Mammary epithelial cell (primary cell): ENCODE measurements at places on chromosomes 5 and 9. TPM values are rescaled to one million over a fixed set of nuclear protein-coding genes. Genes with fewer than 3 reads are reported as not detected.

Gene PROB1
- total RNA-seq, result 0.38 and 0.61 TPM in 2 replicates

DNA sequence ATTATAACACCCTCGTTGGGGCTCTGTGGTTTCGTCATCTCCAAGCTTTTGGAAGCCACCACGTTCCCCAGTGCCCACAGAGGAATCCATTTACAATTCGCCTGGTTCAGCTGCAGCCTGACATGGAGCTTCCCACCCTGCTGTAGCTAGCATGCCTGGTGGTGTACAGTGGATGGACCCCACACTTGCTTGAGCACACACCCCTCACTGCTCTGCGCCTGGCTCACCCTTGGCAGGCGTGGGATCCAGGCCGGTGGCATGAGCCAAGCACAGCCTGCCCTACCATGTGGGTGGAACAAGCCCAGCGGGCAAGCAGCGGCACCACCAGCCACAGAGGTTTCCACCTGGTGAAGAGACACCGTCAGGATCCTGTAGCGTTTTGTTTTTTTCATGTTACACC is 1045.7 kb upstream of the CDH9 start:
- DNase-seq, result peak; percentile 37

- DNase-seq, result peak; percentile 81
Observed at GRCh38 chr9:28779243-28779642, 1206.0 kb upstream of the C9orf72 start.

Gene CDO1
- 1.8 TPM for total RNA-seq

Gene TRAF1
- total RNA-seq, result 1.0 TPM

Gene GFRA3
- not detected for total RNA-seq

DNA sequence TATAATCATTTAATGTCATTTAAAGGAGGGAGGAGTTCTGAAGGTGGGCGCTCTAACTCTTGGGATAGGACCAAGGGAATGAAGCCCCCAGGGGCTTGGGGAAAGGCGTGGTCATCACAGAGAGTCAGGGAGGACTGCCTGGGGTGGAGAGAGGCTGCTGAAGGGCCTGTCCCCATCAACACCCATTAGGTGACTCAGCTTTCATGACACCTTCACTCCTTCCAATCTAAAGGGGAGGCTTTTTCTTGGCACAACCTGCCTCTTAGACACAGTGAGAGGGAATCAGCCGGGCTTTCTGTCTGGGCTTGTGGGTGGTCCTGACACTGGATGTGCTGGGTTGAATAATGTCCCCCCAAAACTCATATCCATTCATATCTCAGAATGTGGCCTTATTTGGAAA is 31.4 kb upstream of the ANKRD33B start:
- DNase-seq, result no peak

Gene ADAM19
- total RNA-seq, result 0.88 and 4.5 TPM in 2 replicates

- peak; percentile 55 for DNase-seq
Observed at GRCh38 chr9:130023144-130023787, 19.7 kb downstream of the FNBP1 start.

Gene SLIT3
- 25.1 and 39.9 TPM in 2 replicates for total RNA-seq

Gene TAF7
- 46.0 and 53.0 TPM in 2 replicates for total RNA-seq

DNA sequence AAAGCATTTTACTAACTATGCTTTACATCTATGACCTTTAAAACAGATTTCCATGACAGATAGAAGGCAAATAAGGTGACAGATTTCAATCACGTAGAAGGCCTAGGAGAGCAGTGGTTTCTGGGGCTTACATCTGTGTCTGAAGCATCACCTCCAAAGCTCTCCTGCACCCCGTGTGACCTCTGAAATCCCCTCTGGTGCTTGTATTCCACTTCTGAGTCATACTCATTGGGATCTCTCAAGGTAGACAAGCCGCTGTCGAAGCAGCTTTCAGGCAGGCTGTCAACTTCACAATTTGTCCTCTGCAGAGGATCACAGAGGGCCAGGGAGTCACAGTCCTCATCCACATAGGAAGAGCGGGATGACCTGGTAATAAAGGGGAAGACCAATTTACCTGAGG is 62.2 kb downstream of the RASEF start:
- DNase-seq, result no peak

- no peak for DNase-seq
Observed at GRCh38 chr9:132239518-132239917, 77.7 kb downstream of the NTNG2 start.

Gene TRIP13
- 5.7 TPM for total RNA-seq

DNA sequence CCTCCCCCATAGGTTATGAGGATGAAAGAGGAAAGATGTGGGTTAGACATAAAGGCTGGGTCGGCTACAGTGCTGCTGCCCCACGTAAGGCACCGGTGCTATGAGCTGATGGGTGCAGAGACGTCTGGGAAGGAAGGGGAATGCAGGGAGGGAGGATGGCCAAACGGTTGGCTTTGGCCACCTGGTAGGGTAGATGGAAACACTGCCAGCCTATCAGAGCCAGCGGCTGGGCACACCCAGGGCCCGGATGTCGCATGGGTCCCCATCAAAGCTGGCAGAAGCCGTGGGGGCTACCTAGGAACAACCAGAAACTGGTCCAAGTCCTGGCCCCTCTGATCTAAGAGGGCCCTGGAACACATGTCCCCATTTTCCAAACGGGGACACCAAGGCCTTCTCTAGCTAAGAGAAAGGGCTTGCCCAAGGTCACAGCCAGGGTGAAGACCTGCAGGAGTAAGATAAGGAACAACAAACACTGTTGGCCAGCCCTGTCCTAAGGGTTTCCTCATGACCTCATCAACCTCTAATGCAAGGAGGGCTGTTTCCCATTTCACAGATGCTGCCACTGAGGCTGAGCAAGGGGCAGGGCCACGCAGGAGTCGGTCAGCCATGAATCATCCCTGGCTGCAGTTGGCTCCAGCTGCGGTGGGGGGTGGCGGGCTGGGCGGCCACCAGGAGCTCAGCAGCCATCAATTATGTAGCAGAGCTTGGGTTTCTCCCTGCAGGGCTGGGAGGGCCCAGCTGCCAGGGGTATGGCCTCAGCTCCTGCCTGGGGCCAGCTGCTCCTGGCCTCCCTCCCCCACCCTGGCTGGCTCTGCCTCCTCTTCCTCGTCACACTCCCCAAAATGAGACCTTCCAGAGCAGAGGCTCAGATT is 4.9 kb downstream of the SH3GLB2 start:
- peak; percentile 32 for DNase-seq

DNA sequence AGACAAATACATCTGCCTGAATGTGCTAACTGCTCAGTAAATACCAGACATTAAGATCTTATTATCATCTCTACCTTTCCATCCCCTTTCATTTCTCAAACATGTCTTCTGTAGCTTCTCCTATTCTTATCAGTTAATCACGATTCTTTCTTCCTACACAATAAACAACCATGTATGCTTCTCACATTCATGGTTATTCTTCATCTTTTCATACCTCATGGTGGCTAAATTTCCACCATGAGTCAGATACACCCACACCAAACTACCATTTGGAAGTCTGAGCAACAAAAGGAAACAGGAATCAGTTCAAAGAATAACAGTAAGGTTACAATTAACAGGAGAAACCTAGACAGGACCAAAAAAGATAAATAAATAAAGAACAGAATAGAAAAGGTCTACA is 7.7 kb downstream of the ZNF622 start:
- peak; percentile 16 for DNase-seq

Gene GARIN3
- total RNA-seq, result not detected

Gene LRRC26
- not detected in 2 replicates for total RNA-seq

DNA sequence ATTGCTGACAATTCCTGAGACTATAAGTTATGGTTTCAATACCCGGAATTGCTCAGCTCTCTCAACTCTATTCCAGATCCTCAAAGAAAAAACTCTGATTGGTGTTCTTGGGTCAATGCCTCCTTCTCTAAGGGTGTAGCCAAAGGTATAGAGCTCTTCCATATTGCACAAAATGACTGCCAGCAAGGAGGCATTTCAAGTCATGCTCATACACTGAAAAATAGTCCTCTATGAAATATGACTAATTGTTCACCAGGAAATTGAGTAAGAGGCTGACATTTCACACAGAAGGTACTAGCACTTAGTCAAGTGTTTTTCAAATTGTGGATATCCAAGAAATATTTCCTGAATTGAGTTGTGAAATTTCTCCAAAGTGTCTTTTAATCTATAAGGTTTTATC is 111.1 kb upstream of the KLF9 start:
- DNase-seq, result peak; percentile 52

DNA sequence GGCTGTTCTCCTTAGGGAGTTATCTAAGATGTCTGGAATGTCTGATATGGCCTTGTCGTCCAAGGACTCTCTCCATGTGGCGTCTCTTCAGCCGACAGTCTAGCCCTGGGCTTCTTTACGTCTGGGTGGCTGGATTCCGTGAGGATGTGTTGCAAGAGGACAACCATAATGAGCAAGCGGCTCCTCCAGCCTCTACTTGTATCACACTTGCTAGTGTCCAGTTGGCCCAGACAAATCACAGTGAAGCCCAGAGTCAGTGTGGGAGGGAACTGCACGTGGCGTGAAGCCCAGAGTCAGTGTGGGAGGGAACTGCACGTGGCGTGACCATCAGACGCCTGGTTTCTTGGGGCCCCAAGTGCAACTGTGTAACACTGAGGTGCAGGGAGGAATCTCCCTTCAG is 61.1 kb downstream of the COL23A1 start:
- DNase-seq, result no peak

DNA sequence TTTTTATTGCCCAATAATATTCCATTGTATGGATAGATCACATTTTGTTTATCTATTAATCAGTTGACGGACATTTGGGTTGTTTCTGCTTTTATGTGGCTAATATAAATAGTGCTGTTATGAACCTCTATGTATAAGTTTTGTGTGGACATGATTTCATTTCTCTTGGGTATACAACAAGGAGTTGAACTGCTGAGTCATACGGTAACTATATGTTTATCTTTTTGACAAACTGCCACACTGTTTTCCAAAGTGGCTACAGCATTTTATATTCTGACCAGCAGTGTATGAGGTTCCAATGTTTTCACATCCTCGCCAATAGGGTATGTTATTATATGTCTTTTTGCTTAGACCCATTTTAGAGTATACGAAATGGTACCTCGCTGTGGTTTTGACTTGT is 264.3 kb downstream of the RFX3 start:
- DNase-seq, result no peak

- no peak for DNase-seq
Observed at GRCh38 chr5:25649628-25650265, 1005.0 kb upstream of the CDH10 start.

DNA sequence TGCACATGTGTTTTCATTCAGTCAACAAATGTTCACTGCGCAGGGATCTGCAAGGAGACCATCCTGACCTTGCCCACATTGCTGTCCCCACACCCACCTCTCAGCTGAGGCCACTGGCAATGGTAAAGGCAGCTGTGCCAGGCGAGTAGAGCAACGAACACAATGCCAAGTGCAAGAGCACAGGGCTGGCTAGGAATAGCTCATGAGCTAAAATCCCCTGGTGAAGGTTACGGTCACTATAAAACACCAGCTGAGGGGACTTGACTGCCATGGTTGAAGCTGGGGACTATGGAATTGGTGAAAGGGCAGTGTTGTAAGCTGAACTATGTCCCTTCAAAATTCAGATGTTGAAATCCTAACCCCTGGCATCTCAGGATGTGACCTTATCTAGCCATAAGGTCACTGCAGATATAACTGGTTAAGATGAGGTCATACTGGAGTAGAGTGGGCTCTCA is 96.1 kb downstream of the OTULIN start:
- DNase-seq, result no peak

DNA sequence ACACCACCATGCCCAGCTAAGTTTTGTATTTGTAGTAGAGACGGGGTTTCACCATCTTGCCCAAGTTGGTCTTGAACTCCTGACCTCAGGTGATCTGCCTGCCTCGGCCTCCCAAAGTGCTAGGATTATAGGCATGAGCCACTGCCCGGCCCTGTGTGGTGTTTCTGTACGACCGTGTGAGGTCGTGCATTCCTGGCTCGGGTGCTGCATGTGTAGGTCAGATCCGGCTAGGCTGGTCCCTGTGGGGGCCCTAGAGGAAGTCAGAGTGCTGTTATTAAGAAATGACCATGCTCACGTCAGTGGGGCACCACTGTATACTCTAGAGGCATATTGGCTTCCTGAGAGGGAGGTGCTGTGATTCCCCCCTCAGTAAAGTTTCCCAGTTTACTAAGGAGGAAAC is 13.7 kb downstream of the WNK2 start:
- DNase-seq, result no peak

DNA sequence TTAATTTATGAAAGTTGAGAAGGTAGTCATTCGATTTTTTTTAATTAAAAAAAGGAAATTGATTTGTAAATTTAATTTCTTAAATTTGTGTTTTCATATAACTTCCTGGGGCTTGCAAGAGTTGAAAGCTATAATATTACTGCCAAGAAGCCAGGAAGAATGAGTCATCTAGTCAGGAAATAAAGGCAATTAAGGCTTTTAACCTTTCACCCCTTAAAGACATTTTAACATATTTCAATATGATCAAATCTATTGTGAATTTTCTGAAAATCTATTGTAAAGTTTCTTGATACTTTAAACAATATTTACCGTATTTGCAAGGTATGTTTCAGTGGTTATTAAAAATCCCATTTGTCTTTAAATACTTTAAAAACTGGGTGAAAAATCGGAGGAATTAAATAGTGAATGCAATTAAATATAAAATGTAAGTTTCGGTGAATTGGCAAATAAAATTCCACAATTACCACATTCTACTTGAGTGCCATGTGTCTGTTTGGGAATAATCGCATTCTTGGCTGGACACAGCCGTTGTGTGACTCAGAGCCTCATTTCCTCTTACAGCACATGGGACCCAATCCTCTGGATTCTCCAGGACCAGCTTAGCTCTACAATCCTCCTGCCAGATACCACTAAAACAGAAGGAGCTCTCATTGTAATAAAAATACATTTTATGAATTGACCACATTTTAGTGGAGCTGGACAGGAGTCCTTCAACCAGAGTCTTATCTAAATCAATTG is 310.7 kb downstream of the HCN1 start:
- no peak for DNase-seq

GRCh38 chr9:89519366-89519805 is 21.5 kb upstream of the SEMA4D start:
- peak; percentile 85 for DNase-seq

DNA sequence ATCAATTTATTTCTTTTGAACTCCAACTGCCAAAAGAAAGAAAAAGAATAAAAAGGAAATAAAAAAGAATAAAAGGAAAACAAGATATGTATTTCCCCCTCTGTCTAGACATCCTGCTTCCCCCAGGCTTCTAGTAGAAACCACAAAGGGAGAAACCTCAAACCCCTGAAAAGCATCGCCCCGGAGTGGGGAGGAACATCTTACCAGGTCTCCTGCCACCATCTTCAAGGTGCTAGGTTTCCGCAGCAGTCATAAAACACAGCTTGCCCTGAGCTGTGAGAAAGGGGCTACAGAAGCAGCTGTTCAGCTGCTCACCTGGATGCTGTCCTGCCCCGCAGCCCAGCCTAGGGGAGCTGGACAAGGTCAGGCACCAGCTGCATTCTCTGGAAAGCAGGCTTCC is 487.7 kb downstream of the GADD45G start:
- DNase-seq, result no peak

DNA sequence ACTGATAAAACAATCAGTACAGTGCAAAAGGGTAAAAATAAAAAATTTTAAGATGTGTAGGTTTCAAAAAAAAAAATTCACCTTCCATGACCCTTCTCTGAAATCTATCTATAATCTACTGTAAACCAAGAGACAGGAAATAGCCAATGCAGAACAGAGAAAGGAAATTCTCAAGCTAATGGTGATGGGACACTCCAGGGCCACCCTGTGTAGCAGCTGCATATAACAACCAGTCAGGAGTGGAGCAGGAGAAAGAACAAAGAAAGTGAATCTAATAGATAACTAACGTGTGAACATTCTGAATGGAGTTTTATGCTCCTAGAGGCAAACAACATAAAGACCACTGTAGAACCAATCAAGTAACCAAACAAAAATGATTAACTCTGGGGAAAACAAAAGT is 16.6 kb downstream of the SPTLC1 start:
- DNase-seq, result no peak
